Esophagus squamous epithelium (tissue), 5 donors: ENCODE measurements at places on chromosomes 7 and 10.

- no peak overlapping the region for H3K4me3 ChIP-seq
- no peak overlapping the region for H3K27ac ChIP-seq
- peaks cover 25% of the 10 kb centered on the region for H3K4me1 ChIP-seq
- no peaks in the 10 kb centered on the region for H3K36me3 ChIP-seq
- no peak for DNase-seq
- H3K27me3 ChIP-seq, result peaks cover 5% of the 10 kb centered on the region
Measured at GRCh38 chr10:28981007-28981406, 303.7 kb downstream of the BAMBI start.

- no peak for DNase-seq
- H3K36me3 ChIP-seq, result no peaks in the 10 kb centered on the region
- H3K27ac ChIP-seq, result no peak overlapping the region
Measured at GRCh38 chr7:11969643-11970042, 137.6 kb upstream of the THSD7A start.

DNA sequence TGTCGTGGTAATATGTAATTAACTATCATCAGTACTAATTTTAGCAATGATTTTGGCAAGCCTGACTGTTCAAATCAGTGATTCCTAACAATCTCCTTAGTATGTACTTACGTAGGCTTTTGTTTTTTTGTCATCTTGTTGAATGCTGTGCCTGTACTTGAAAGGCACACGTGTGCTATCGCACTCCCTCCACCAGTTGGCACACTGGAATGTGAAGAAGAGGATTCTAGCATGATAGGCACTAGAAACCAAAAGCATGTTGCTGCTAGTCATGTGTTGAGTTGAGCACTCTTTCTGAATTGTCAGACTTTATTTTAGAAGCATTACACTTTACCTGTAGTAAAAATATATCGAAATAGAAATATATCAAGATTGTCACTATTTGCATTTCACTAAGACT is 59.1 kb downstream of the TASOR2 start:
- no peaks in the 10 kb centered on the region for H3K4me1 ChIP-seq
- no peak overlapping the region for H3K4me3 ChIP-seq
- H3K27ac ChIP-seq, result no peak overlapping the region

DNA sequence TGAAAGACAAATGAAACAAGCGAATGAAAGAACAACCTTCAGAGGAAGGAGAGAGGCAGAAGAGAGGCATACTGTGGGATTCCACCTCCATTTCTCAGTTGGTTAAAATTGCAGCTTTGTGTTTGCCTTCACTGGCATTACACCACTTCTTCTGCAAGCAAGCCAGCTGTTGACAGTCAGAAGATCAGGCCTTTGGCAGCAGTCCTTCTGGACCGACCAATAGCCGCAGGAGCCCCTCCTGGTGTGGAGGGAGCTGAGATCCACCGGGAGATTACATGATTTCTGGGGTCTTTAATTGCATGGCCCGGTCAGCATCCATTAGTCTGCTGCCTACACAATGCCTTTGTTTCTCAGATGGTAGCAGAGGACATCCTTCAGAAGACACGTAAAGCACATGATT is 206.7 kb downstream of the ADAM12 start:
- no peaks in the 10 kb centered on the region for H3K4me1 ChIP-seq
- H3K36me3 ChIP-seq, result no peaks in the 10 kb centered on the region
- no peak for DNase-seq
- no peaks in the 10 kb centered on the region for H3K27me3 ChIP-seq

- no peaks in the 10 kb centered on the region for H3K36me3 ChIP-seq
- no peak for DNase-seq
- no peaks in the 10 kb centered on the region for H3K27me3 ChIP-seq
- no peak overlapping the region for H3K27ac ChIP-seq
- H3K4me3 ChIP-seq, result peak overlapping the region; percentile 45
Measured at GRCh38 chr7:130732980-130733930, 752 bp downstream of the KLF14 start.

DNA sequence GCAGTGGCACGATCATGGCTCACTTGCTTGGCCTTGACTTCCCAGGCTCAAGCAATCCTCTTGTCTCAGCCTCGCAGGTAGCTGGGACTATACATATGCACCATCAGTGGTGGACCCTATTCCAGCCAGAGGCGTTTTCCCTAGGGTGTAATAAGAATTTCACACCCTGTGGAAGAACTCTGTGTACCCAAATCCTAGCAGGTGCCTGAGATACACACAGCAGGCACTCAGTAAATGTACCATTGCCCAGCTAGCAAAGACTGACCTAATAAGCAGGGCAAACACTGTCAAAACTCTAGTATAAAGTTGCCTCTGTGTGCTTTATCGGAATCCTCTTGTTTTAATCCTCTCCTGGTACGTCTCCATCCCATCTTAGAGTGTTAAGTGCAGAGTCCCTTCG is 33.7 kb upstream of the BHLHA15 start:
- H3K4me1 ChIP-seq, result no peaks in the 10 kb centered on the region
- H3K27me3 ChIP-seq, result no peaks in the 10 kb centered on the region
- peaks cover 3% of the 10 kb centered on the region for H3K36me3 ChIP-seq
- H3K4me3 ChIP-seq, result no peak overlapping the region
